ENCODE measurements at places on chromosomes 2 and 18.

GRCh38 chr2:63287956-63288355 lies 237.3 kb downstream of the OTX1 start:
- no peak overlapping the region for H3K27ac ChIP-seq
- no peak overlapping the region for H3K4me3 ChIP-seq
- DNase-seq: no peak
- no peaks in the 10 kb centered on the region for H3K27me3 ChIP-seq

DNA sequence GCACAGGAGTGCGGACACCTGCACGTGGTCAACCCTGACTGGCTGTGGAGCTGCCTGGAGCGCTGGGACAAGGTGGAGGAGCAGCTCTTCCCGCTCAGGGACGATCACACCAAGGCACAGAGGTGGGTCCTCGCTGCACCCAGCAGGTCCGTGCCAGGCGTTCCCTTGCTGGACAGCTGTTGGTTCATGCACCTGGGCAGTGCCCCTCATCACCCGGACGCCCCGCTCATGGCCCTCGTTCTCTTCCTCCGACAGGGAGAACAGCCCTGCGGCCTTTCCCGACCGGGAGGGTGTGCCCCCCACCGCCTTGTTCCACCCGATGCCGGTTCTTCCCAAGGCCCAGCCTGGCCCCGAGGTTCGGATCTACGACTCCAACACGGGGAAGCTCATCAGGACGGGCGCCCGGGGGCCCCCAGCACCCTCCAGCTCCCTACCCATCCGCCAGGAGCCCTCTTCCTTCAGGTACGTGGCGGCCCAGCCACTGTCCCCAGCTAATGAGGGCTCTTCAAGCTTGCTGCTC lies 38.0 kb downstream of the CTDP1 start:
- no peaks in the 10 kb centered on the region for H3K4me1 ChIP-seq
- DNase-seq: no peak
- peaks cover 23% of the 10 kb centered on the region for H3K36me3 ChIP-seq

- no peak for DNase-seq
- H3K36me3 ChIP-seq: no peaks in the 10 kb centered on the region
- no peaks in the 10 kb centered on the region for H3K4me1 ChIP-seq
- no peak overlapping the region for H3K4me3 ChIP-seq
- no peak overlapping the region for H3K27ac ChIP-seq
These were observed 154.2 kb upstream of the CCDC195 start for GRCh38 chr2:224870341-224870740.

GRCh38 chr2:27954771-27955383 lies 64.3 kb downstream of the BABAM2 start:
- peak; percentile 22 for DNase-seq
- H3K27ac ChIP-seq: peak overlapping the region; percentile 76
- H3K27me3 ChIP-seq: no peaks in the 10 kb centered on the region
- no peaks in the 10 kb centered on the region for H3K36me3 ChIP-seq

DNA sequence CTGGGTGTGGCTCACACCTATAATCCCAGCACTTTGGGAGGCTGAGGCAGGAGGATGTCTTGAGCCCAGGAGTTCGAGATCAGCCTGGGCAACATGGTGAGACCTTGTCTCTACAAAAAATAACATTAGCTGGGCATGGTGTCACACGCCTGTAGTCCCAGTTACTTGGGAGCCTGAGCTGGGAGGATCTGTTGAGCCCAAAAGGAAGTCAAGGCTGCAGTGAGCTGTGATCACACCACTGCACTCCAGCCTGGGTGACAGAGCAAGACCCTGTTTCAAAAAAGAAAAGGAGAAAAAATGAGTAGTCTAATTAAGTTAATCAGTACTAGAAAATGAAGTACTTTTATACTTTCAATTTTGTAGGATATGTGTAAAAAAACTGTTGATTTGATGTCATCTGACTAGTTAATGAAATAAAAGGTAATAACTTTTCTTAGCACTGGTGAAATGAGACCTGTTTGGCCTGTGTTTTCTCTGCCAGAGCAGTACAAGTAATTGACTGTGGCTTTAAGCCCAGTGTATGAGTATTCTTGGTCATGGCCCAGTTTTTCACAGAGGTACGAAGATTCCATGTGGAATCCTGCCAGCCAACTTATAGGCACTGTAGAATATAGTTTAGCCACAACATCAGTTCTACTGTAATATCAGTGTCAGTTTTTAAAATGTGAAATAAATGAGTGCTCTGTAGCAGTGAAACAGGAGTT lies 35.8 kb downstream of the MFSD6 start:
- H3K36me3 ChIP-seq: no peaks in the 10 kb centered on the region
- H3K4me3 ChIP-seq: no peak overlapping the region
- DNase-seq: no peak

GRCh38 chr2:88841224-88841929 lies 149.9 kb downstream of the RPIA start:
- H3K27me3 ChIP-seq: no peaks in the 10 kb centered on the region
- H3K36me3 ChIP-seq: no peaks in the 10 kb centered on the region
- H3K4me3 ChIP-seq: no peak overlapping the region
- H3K4me1 ChIP-seq: no peaks in the 10 kb centered on the region

- H3K36me3 ChIP-seq: peaks cover 26% of the 10 kb centered on the region
- no peak overlapping the region for H3K4me3 ChIP-seq
- no peak for DNase-seq
- no peaks in the 10 kb centered on the region for H3K27me3 ChIP-seq
- H3K4me1 ChIP-seq: peaks cover 5% of the 10 kb centered on the region
These were observed 75.3 kb downstream of the MBD2 start for GRCh38 chr18:54149078-54149697.

- no peaks in the 10 kb centered on the region for H3K27me3 ChIP-seq
- no peaks in the 10 kb centered on the region for H3K36me3 ChIP-seq
- H3K4me3 ChIP-seq: no peak overlapping the region
These were observed 51.0 kb downstream of the LDLRAD4 start for GRCh38 chr18:13269521-13270011.

- H3K4me1 ChIP-seq: no peaks in the 10 kb centered on the region
- H3K27me3 ChIP-seq: no peaks in the 10 kb centered on the region
- DNase-seq: no peak
- H3K4me3 ChIP-seq: no peak overlapping the region
- no peaks in the 10 kb centered on the region for H3K36me3 ChIP-seq
- H3K27ac ChIP-seq: no peak overlapping the region
These were observed 224.8 kb downstream of the NUP35 start for GRCh38 chr2:183349091-183349490.

DNA sequence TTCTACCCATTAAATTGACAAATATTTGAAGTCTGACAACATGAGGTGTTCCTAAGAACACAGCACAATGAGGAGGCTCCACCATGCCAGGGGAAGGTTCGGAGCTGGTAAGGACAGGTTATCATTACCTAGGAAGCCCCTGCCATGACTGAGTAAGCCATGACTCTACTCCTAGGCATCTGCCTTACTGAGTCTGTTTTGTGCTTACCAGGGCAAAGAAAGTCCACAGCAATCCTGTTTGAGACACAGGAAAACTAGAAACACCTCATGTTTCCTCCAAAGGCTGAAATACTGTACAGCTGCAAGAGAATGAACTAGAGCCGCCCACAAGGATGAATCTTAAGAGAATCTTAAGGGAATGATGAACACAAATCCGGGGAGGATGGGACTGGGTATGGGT lies 11.6 kb downstream of the TGFBRAP1 start:
- no peaks in the 10 kb centered on the region for H3K4me1 ChIP-seq
- no peak for DNase-seq
- no peak overlapping the region for H3K4me3 ChIP-seq
- no peaks in the 10 kb centered on the region for H3K36me3 ChIP-seq

- no peak for DNase-seq
- peaks cover 3% of the 10 kb centered on the region for H3K4me1 ChIP-seq
- H3K27me3 ChIP-seq: no peaks in the 10 kb centered on the region
- no peaks in the 10 kb centered on the region for H3K36me3 ChIP-seq
These were observed 78.4 kb downstream of the DPP4 start for GRCh38 chr2:161995553-161996016.

- no peak for DNase-seq
- no peaks in the 10 kb centered on the region for H3K4me1 ChIP-seq
- H3K36me3 ChIP-seq: no peaks in the 10 kb centered on the region
- no peaks in the 10 kb centered on the region for H3K27me3 ChIP-seq
- no peak overlapping the region for H3K4me3 ChIP-seq
These were observed 34.6 kb downstream of the DYTN start for GRCh38 chr2:206683546-206683945.

DNA sequence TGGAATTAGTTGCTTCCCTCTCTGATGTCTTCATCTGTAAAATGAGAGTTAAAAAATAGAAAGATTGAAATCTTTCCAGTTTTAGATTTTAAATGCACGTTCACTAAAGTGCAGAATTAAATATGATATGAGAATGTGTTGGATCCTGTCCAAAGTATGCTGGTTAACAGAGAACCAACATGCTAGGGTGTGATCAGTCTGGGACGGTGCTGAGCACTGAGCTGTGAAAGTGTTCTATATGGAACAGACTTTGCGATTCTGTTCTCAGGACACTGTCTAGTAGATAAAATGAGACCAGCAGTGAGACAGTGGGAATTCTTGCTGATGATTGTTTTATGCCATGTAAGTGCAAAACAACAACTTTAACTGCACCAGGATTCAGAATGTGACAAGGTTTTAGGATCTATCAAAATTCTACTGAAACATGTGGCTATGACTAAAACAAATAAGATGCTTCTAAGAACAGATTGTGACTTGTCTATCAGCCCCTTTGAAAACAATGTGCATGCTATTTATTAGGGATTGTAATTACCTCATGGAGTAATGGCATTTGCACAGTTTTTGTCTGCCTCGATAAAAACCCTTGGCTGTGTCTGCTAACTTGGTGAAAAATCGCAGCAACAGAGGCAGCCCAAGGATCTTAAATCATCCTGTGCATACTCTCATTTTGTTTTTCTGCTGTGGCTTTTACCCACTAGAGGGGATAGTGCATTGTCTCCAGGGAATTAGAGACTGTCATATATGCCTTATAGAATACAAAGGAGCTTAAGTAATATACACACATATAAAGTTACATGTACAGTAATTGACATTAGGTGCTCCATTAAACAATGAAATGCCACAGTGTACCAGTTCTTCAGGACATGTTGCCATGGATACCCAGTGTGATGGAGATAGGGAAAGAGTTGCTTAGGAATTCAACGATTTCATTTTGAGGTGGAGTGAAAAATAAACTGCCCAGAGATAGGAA lies 55.1 kb downstream of the MAP3K20 start:
- no peak for DNase-seq
- no peak overlapping the region for H3K27ac ChIP-seq
- no peaks in the 10 kb centered on the region for H3K36me3 ChIP-seq

DNA sequence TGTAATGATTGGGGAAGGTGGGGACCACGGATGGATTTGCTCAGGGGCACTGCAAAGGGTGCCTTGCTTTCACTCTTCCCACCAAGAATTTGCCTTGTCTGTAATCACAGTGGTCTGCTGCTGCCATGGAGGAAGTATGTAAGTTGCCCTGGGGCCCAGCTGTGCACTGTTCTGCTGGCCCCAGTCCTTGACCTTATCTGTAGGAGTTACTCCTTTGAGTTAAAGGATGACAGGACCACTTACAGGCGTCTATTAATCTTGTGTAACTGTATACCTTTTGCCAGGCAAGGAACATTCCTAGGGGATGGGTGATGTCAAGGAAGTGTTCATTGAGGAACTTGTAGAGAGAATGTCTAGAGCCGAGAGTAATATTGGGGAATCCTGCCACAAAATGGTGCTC lies 212.8 kb upstream of the LRRTM1 start:
- DNase-seq: no peak
- H3K36me3 ChIP-seq: no peaks in the 10 kb centered on the region
- no peak overlapping the region for H3K27ac ChIP-seq
- no peaks in the 10 kb centered on the region for H3K27me3 ChIP-seq
- no peak overlapping the region for H3K4me3 ChIP-seq

GRCh38 chr2:241358470-241358869 lies 2.4 kb downstream of the FARP2 start:
- no peaks in the 10 kb centered on the region for H3K36me3 ChIP-seq
- no peak overlapping the region for H3K4me3 ChIP-seq
- no peak for DNase-seq
- H3K27ac ChIP-seq: no peak overlapping the region
- no peaks in the 10 kb centered on the region for H3K27me3 ChIP-seq

GRCh38 chr2:232335859-232336215 lies 42.7 kb upstream of the ALPP start:
- no peaks in the 10 kb centered on the region for H3K36me3 ChIP-seq
- H3K4me1 ChIP-seq: no peaks in the 10 kb centered on the region
- no peak for DNase-seq
- no peaks in the 10 kb centered on the region for H3K27me3 ChIP-seq
- no peak overlapping the region for H3K4me3 ChIP-seq

- no peak overlapping the region for H3K27ac ChIP-seq
- no peaks in the 10 kb centered on the region for H3K36me3 ChIP-seq
These were observed 395.2 kb downstream of the CMPK2 start for GRCh38 chr2:6470518-6470917.
